ENCODE measurements at places on chromosomes 2 and 18.

DNA sequence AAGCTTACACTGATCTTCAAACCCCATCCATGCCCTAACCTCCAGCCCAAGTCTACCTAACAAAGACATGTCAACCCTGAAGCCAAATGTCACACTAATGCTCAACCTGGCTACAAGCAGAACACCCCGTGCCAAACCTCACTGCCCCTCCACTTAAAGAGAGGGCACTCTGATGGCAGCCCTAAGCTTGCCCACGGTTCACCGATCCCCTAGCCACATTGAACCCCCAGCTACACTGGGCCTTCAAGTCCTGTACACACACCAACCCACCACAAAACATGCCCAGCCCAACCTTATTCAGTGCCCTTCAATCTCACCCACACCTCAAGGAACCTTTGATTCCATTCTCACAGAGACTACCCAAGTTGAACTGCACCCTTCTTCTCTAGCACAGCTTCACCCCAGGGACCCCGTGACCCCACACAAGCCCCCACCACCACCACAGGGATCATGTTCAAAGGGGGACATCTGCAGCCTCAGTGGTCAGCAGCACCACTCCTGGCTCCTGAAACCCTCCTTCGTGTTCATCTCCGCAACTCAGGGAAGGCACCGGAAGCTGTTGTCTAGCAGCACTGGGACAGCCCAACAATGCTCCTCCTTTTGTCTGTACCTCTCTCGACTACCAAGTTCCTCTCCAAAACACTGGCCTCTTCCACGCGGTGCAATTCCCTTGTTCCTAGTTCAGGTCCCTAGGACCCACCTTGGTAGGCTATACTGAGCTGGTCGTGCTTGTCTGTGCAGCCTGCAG, 218.8 kb downstream of the CYP26B1 start:
- no peak for DNase-seq

- DNase-seq: no peak
Measured at GRCh38 chr2:9315280-9315847, 108.0 kb downstream of the ITGB1BP1 start.

DNA sequence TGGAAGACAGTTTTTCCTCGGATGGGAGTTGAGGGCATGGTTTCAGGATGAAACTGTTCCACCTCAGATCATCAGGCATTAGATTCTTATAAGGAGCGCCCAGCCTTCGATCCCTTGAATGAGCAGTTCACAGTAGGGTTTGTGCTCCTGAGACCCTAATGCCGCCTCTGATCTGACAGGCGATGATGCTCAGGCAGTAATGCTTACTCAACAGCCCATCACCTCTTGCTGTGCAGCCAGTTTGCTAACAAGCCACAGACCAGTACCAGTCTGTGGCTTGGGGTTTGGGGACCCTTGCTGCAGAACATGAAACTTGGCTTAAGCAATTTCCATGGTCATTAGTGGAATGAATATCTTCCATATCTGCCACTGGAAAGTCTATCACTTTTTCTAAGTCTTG, 56.4 kb downstream of the GORASP2 start:
- DNase-seq: no peak

DNA sequence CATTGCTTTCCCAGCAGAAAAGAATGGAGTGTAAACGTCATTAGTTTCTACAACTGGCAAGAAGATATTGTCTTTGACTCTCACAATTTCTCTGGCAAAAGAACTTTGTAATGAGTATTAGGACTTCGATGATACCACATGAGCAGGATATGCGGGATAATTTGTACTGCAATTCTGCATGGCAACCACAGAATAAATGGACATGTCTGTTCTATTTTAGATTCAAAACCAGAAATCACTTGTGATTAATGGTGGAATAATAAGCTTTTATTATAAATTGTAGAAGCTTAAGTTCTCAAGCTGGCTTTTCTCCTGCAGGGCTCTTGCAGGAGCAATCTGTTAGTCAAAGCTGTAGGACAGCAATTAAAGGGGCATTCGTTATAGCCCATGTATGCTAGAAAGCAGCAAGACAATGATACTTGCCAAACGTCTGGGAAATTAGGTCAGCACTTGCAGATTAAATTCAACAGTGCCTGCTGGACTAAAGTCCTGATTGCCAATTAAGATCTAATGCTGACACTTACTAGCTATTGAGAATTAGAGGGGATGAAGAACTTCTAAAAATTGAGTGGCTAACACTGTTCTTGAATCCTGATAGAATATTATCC, 177.9 kb downstream of the PTH2R start:
- no peak for DNase-seq

Data from activated CD8-positive, alpha-beta T cell treated with anti-CD3 and anti-CD28 coated beads for 36 hours (primary cell).